ENCODE measurements at places on chromosomes 1 and 21. TPM values are rescaled to one million over a fixed set of nuclear protein-coding genes. Genes with fewer than 3 reads are reported as not detected.
A peak's percentile ranks its signal among the peaks of the same experiment; 100 is the strongest.

LYPD8 gene
- total RNA-seq: not detected

DNA sequence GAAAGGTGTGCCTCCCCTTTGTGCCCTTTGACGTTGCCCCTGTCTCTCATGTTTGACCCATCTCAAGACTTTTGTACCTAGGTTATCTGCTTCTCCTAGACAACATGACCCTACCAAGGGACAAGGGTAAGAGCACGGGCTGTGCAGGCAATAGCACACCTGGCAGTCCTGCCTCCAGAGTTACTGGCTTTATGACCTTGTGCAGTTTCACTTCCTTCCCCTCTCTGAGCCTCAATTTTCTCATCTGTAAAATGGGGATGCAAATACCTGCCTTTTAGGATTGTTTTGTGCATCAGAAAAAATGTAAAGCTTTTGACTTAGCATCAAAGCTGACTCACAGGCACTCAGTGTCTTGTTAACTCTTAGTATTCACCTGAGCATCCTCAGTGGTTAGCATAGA lies 36.4 kb downstream of the ELK4 start:
- DNase-seq: no peak

DNA sequence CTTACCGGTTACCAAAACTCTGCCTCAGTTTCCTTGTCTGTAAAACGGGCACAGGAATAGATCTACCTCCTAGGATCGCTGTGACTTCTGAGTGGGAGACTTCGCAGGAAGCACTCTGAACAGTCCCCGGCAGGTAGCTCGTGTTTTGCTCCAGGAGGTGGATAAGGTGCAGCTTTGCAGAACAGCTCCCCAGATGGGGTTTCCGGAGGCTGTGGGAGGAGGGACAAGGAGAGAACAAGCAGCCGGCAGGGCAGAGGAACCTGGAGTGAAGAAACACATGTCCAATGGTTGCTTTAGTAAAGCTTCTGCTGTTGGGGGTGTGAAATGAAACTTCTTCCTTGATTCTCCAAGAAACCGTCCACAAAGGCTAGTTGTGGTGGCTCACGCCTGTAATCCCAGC lies 95.5 kb upstream of the TARDBP start:
- DNase-seq: no peak

DNA sequence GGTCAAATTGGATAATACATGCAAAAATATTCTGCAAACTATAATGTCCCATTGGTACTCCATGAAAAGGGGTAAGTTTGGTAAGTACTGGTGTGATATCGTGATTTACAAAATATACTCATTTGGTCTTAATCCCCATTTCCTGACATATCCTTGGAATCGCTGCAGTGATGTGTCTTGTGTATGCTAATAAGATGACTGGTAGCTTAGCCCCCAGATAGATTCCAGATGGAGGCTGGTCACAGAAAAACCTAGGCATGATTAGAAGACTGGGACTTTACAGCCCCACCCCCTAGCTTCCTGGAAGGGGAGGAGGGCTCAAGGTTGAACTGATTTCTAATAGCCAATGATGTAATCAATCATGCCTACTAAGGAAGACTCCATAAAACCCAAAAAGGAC lies 3.0 kb downstream of the VAMP4 start:
- no peak for DNase-seq

DNA sequence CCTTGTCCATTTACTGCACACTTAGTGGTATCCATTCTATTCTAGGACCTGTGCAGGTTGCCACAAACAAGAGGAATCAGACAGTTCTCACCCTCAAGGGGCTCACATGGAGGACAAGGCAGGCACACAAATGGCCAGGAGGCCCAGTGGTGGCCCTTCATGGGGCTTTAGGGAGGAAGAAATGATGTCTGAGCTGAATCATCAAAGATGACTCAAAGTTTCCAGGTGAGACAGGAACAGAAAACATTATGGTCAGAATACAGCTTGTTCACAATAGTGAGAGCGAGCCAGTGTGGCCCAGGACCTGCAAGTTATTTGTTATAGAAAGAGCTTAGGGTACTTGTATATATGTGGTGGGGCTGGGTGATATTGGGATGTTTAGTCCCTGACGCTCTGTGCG lies 26.4 kb downstream of the SHISAL2A start:
- DNase-seq: no peak

DNA sequence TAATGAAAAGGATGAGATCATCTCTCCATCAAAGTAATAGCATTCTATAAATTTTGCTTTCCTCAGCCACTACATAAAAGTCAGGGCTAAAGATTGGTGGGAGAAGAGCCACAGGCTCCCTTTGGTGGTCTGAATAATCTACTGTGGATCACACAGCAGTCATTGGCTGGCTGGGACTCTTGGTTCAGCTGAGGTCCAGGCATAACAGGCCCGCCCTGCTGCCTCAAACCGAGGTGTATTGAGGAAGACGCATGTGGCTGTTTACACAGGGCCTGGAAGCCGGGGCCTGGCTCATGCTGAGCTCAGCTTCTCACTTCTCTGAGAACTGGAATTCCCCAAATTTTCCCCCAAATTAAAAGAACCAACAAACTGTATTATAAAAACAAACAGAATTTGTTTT lies 139.2 kb downstream of the PTPRC start:
- no peak for DNase-seq

- no peak for DNase-seq
Measured at GRCh38 chr1:220755309-220755708, 7.2 kb downstream of the MTARC2 start.

- DNase-seq: no peak
Measured at GRCh38 chr1:189500778-189501177, 976.9 kb downstream of the BRINP3 start.

DNA sequence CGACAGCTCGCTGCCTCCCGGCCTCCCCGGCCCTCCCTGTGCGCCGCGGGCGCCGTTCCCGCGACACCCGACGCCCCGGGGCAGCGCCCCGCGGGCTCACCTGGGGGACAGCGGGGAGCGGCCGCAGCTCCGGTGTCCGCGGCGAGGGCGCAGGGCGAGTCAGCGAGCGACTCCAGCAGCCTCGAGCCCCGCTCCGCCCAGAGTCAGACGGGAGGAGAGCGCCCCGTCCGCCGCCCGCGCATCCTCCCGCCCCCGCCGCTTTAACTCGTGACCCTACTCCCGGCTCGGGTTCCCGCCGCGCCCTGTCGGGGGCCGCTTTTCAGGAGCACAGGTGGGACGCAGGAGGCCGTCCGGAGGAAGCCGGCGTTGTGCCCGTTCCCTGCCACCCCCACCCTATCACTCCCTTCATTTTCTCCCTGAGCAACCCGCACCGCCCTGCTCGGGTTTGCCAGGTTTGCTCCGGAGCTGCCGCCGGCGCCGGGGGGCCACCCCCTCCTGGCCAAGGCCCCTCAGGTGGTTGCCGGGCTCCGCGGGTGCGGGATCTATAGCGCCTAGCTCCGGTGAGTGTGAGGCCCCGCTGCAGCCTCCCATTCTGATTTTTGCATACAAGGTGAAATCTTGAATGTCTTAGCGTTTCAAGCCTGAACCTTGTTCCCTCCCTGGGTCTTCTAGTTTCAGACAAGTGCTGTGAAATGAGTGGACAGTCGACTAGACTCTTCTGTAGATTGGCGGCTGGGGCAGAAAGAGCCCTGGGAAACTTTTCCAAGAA lies at the start of gene MCOLN3:
Gene MCOLN3, minus strand, starts transcription at position 205 of the 769 bp plus-strand sequence. CDS start 3,140 bp downstream, outside the sequence.
- DNase-seq: peak; percentile 66
